ENCODE measurements at places on chromosomes 5 and 9.

DNA sequence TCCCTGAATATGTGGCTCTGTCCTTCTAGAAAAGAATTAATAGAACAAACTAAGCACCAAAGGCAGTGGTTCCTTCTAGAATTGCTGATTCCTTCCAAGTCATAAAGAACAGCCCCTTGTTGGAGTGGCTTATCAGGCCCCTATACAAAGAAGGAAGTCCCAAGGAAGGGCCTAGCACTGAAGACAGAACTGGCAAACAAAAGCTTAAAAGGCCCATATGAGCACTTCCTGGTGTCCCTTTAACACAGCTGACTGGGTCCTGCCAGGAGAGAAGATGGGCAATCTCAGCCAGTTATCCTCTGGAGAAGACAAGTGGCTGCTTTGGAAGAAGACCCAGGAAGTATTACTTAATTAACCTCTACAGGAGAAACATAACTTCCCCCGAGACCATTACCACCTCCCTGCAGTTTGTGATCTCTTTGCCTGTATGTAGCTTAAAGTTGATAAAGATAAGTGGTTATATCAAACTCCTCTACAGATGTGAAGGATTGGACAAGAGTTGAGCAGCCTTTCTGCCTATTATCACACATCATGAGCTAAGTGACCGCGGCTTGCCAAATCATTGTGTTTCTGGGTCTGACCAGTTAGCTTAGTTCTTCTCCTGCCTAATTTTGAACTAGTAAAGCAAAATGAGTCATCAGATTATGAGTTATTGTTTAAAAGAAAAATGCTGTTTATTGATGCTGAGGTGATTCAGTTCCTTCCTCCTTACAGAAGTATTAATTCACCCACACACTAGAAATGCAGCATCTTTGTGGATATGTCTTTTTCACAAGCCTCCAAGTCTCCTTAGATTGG lies 13.3 kb upstream of the STING1 start:
- DNase-seq = no peak

DNA sequence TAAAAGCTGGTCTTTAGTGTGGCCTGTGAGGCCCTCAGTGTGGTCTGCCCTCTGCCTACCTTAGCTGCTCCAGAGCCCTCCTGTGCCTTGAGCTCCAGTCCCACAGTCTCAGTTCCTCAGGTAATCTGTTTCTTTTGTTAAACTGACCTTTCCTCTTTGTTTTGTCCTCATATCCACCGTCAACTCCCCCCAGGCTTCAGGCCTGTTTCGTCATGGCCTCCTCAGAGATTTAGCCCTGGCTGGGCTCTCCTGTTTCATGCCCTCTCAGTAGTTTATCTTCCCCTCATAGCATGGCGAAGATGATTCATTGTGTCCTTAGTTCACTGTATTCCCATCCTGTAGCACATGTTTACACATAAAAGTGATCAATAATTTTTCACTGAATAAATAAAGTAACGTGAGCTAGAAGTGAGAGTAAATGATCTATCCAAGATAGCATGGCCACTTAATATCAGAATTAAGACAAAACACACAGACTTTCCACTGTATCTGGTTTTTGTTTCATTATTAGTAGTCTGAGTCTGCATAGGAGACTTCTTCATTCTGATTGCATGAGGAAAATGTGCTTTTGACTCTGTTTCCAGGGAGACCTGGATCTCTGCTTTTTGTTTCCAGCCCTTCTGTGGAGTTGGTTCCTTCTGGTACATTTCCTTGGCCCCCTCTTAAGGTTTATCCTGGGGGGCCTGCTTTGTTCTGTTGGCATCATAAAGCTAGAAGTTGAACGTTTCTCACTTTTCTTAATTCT lies 70.5 kb downstream of the SNX24 start:
- no peak for DNase-seq

GRCh38 chr9:15416880-15417279 lies 5.8 kb upstream of the SNAPC3 start:
- peak; percentile 20 for DNase-seq

- DNase-seq = no peak
Measured at GRCh38 chr9:23567516-23568165, 258.4 kb downstream of the ELAVL2 start.

- DNase-seq = no peak
Measured at GRCh38 chr5:159902444-159903121, 13.7 kb upstream of the ADRA1B start.

DNA sequence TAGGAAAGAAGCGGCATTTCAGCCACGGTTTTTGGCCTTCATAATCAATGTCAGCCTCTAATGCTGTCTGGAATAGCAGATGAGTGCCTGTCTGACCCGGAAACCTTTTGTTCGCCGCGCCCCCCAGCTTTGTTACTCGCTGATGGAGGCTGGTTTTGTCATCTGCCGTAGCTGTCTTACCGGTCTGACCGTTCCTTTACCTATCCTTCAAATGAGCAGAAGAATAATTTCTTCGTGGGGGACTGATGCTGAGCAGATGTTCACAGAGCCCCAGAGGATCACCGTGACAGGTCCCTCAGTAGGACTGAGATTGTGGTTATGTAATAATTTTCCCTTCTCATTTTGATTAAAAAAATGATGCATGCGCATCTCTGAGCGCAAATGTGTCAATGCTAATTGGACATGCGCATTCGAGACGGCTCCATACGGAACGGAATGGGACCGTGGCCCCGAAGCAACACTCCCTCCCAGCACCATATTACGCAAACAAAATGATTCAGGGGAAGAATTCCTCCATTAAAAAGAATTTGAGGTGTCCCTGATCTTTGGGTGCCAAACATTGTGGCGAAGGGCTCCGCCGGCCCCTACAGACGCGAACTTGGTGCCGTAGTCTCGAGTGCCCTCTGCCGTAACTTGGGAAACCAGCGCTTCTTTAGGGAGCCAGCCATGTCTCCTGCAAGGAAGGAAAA lies 27.6 kb downstream of the TLX3 start:
- DNase-seq = peak; percentile 24

- DNase-seq = no peak
Measured at GRCh38 chr5:57102905-57103255, 71.0 kb upstream of the GPBP1 start.

DNA sequence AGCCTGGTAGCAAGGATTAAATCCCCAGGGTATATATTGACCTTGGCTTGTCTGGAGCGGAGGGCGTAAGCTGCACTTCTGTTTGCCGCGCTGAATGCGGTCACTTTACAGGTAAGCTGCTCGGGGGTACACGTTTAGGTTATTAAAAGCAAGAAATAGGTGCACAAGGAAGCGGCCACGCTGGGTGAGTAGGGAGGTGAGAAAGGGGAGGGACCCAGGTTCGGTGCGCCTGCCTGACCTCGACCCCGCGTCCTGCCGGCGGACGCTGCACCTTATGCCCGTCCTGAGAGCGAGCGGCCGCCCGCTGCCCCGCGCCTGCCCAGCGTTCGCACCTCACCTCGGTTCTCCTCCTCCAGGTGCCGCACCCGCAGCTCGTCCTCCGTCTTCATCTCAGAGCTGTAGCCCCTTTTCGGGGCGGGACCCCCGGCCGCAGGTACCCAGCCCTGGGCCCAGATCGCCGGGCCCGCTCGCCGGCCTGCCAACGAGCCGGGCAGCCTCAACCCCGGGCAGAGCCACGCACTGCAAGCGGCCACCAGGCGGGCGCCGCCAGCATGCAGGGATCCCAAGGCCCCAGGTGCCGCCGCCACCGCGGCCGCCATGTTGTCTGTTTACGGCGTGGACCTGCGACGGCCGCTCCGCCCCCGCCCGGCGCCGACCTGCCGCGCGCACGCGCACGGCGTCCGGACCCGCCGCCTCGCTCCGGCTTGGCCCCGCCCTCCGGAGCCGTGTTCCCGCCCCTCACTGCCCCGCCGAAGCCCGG lies at the start of gene AUH:
AUH (minus strand) TSS at position 628 of the 760 bp plus-strand sequence; CDS start at position 599, 29 bp downstream.
- DNase-seq = peak; percentile 66

DNA sequence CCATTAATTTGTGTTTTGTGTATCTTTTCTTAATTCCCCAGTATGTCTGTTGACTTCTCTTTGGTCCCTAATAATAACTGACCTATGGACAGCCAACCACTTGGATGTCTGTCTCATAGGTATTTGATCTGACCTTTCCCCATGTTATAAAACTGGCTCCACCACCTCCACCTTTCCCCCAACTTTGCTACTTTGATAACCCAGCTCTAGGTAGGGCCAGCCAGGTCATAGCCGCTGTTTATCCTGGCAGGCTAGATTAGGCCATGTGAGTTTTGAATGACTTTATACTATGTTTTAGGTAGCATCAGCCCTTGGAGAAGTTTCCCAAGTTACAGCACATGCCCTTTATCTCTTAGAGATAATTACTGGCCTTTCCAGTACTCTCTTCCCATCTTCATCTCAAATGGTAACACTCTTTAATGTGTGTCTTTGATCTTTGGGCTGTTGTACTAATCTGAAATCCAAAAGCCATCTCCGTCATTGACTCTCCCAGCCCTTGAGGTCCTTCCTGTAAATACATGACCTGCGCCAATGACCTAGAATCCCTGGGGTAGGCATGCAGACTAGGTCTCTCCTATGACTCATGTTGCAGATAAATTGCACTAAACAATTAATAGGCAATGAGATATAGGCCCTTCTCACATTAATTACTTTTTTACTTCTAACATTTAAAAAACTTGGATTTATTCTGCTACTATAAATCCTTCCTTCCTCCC lies 152.6 kb downstream of the CD180 start:
- DNase-seq = no peak

GRCh38 chr5:137200906-137201700 lies 298.0 kb downstream of the SPOCK1 start:
- DNase-seq = no peak

GRCh38 chr5:150197476-150197875 lies 7.6 kb downstream of the SLC6A7 start:
- DNase-seq = no peak

DNA sequence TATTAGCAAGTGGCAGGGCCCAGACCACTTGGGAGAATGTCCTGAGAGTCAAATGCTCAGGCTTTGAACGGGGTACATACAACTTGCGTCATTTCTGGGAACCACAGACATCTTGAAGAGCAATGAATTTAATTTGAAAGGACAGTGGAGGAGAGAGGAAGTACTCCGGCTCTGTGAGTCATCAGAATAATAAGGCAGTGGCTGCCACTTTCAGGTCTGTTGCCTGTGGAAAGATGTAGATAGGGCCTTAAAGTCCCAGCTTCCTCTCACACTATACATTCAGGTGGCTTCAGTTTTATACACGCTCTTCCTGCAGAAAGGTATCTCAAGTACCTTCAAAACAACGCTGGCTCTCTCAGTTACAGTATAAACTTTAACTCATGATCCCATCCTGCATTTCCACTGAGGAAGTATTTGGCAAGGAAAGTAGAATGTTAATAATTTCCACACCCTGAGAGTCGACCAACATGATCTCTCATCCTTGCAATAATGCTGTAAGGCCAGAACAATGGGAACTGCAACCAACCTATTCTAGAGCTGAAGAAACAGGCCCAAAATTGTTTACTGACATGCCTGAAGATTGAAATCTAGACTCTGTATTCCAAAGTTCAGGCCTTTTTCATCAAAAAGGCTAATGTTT lies 6.8 kb upstream of the PRUNE2 start:
- DNase-seq = no peak

DNA sequence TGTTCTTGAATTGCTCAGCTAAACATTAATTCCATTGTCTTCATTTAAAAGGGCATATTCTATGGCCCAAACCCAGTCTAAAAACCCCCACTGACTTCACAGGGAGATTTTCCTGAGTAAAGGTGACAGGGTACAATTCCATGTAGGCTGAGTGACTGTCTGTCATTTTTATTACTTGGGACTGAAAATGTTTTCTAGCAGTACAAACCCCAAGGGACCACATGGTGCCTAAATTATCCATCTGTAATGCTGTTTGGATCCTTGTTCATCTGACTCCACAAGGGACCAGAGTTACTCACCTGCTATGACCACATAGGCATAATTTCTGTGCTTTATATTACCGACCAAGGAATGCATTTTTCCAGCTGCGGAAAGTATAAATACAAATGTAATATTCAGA lies 349.1 kb downstream of the ZNF608 start:
- DNase-seq = no peak

Data from NCI-H1092 treated with DMSO at 0.1 percent for 48 hours (cell line).